ENCODE measurements at places on chromosomes 5 and 9.

DNA sequence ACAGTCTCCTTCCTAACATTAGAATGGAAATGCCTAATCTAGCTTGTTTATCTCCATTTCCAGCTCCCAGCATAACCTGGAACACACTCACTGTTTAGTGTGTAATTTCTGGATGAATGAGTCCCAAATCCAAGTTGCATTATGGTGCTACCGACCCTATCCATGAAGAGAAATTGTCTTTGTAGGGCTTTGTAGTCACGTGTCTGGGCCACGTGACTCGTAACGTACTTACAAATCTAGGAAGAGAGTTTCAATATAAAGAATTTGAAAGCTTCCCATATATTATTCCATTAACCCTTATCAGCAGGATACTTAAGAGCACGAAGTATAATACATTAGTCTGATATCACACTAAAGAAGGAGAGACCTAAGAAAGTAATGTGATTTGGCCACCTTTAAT lies 28.2 kb downstream of the PLCXD3 start:
- no peak for DNase-seq

DNA sequence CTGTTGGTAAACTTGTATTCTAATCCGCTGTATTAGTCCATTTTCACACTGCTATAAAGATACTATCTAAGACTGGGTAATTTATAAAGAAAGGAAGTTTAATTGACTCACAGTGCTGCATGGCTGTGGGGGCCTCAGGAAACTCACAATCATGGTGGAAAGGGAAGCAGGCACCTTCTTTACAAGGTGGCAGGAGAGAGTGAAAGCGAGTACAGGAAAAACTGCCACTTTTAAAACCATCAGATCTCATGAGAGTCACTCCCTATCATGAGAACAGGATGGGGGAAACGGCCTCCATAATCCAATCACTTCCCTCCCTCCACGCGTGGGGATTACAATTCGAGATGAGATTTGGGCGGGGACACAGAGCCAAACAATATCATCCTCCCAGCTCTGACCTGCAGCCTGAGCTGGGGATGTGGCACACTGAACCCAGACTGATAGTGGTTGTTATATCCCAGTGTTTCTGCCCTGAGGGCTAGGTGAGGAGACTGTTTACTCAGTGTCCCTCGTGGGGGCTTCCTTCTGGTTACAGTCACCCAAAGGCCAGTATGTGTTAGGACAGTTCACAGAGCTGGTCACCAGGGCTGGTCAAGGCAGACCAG lies 488.3 kb downstream of the KDM4C start:
- DNase-seq = no peak

DNA sequence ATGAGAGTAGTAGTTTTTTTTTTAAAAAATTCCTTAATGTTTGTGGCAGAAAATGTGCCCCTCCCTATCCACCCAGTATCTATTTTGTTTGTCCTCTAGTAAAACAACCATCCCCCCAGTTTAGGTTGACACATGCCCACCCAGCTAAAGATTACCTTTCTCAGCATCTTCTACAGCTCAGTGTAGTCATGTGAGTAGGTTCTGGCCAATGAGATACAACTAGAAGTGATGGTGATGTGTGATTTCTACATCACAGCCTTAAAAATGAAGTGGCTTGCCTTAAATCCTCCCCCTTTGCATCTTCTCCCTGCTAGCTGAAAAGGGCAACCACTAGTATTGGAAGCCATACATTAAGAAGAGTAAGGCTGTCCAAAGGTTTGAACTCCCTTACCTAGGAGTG lies 14.9 kb downstream of the CHD1 start:
- no peak for DNase-seq

- no peak for DNase-seq
These were observed 17.4 kb upstream of the LHX3 start for GRCh38 chr9:136222166-136222905.

DNA sequence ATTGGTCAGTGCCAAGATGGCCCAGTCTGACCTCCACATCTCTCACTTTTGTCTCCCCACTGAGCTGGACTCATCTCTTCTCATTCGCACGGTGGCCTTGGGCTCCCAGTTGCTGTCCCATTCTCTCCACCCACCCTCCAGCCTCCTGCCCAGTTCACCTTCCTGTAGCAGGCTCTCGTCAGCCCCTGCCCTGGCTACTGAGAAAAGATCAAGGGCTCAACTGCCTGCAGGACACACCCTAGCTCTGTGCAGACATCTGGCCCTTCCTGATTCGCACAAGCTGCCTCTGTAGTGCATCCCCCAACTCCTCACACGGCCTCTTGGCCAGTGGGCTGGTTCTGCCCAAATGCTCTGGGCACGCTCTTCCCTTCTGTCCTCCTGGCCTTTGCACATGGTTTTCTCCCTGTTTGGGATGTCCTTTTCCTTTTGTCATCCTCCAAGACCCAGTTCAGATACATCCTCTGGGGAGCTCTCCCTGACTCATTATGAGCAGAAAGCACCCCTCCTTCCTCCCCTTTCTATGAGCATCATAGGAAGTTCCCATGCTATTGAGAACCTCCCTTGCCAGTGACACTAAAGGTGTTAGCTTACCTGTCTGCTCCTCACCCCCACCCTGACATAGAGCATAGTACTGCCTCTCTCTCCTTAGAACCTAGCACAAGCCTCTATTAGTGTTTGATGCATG lies 78.5 kb upstream of the TGFBR1 start:
- DNase-seq = no peak

GRCh38 chr5:164235300-164235891 lies 730.0 kb downstream of the MAT2B start:
- no peak for DNase-seq

DNA sequence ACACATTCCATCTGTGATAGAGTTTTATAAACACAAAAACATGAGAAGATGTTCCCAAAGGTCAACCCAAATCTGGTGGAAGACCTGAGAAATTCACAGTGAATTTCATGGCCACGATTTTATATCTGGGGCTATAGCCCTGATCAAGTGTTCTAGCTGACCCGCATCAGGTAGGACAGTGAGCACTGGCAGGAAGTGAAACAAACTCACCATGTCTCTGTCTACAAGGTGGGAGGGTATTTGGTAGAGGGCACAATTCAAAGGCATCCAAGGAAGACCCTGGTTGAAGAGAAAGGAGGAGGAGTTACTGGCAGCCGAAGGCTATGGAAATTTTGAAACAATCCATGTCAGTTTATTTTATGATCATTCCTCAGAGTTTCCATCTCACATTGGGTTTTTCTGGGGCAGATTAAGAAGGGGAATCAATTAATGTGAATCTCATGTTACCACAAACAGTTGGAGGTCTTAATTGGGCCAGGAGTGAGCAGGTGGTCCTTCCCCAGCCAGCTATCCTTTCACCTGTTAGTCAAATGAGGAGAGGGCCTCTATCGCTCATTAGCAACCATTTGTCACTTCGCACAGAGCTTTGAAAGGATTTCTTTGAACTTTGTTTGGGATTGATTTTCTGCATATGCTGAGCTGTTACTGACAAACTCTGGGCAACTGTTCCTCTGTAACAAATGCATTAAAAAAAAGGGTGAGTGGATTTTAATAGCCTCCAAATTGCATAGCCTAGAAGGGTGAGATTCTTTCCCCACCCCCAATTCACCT lies 612.0 kb upstream of the CLINT1 start:
- DNase-seq = no peak

DNA sequence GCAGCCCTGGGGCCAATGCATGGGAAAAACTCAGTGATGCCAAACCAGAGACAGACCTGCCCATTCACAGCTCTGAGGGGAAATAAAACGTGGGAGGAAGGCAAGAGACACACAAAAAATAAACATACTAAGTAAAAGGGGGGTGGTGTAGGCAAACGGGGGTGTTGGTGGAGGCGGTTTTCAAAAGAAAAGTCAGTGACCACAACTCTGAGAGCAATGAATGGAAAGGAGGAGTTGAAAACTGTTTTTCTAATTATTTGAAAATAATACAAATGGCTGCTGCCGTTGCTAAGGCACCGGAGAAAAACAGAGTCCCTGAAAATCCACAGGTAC lies 293.5 kb downstream of the EFNA5 start:
- DNase-seq = no peak

GRCh38 chr9:20701060-20701459 lies 17.0 kb downstream of the FOCAD start:
- DNase-seq = no peak

DNA sequence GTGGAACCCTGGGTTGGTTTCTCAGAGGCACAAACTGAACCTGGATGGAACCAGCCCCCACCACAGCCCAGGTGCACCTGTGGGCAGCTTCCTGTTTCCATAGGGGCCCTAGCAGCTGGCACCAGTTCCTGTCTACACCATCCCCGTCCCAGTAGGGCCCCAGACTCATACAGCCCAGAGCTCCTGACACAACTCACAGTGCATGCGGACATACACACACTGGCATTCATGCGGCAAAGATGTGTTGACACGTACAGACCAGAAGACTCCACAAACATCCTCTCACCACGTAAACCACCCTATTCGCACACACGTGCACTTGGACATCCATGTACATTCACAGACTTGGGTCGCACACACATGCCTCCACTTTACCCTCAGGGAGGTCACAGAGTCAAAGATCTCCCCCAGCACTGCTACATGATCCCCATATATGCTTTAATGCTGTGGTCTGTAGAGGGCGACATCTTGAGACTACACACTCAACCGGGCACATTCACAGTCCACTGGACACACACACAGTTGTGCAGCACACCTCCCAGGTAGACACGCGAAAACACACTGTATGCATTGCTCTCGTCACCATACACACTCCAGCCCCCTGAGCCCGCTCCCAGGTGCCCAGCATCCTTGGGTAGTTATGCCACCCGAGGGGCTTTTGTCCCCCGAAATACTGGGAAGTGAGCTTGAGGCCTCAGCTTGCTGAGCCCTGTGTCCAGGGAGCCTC lies 22.4 kb downstream of the CXXC5 start:
- DNase-seq = no peak

DNA sequence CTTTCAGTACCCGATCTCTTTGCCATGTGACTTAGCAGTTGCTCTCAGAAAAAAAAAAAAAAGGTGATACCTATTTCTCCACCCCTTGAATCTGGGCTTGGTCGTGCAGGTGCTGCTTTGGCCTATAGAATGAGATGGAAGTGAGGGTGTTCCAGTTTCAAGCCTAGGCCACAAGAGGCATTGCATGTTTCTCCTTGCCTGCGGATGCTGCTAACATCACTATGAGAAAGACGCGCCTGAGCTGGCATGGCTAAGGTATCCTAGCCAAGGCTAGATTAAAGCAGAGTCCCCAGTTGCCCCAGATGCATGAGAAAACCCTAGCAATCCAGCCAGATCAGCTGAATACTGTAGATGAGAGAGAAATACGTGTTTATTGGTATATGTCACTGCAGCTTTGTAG lies 14.7 kb upstream of the CSF1R start:
- DNase-seq = no peak

DNA sequence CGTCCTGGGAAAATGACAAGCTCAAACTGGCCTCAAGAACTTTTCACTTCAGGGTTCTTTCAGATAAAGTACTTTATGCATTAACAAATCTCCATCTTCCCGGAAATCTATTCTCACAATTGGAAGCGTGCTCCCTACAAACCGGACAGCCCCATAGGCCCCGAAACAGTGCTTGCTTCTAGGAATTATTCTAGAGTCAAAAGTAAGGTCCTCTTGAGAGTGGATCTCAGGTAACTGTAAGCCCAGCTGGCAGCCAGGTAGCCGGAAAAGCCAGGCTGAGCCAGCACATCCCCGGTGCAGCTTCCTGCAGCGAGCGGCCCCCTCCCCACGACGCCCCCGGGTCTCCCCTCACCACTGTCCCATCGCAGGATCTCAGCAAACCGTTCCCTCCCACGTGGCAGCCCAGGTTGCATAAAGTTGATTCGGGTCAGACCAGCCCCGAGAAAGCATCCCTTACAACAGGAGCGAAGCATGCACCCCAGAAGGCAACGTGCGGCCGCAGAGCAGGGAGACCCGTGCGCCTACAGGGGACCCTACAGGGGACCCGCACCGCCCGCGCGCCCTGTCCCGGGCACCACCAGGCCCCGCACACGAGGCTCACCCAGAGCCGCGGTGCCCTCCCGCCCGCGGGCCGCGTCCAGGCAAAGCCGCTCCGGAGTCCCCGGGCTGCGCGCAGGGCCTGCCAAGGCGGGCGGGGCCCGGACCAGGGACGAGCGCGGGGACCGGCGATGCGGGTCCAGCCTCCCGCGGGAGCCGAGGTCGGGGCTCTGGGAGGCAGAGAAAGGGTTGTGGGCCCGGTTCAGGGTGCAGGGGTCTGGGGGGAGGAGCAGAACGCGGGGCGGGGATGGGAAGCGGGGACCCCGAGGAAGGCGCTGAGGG lies 920 bp downstream of the LPCAT1 start:
- no peak for DNase-seq

DNA sequence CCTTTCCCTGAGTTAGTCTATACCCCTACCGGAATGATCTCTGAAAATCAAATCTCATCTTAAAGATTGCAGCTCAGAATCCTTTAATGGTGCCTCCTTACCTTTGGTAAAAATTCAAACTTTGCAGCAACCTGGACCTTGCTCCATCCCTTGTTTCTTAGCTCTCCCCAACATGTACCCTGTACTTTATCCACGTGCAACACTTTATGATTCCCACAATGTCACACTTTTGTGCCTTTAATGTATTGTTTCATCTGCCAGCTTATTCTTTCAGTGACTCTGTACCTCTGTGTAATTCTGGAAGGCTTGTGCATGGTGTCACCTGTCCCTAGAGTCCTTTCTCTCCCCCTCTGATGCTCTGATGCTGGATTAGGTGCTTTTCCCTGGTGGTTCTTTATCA lies 9.5 kb downstream of the ACO1 start:
- no peak for DNase-seq

DNA sequence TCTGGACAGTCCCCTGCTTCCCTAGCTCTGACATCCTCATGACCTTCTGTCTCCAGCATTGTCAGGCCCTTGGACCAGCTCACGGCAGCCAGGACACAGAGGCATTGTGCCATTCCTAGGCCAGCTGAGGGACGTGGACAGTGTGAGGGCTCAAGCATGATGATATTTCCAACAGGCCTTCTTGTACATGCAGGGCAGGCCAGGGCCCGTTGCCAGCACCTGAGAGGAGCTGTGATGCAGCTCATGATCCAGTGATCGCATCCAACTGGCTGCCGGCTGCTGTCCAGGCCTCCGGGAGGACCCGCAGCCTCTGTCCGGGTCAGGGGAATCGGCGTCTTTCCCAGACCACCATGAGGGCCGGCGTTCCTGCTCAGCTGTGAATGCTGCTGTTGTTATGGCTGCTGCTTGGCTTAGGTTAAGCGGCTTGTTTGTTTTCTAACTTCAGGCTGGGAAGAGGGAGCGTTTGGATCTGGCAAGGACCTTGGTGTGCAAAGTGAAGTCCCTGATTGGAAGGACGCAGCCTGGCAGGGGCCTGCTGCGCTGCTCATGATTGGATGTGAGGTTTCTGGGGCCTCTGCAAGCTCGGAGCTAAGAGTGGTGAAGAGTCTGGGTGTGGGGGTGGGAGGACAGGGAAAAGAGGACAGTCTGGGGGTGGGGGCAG lies 53.8 kb downstream of the PDZD2 start:
- DNase-seq = no peak
